ENCODE measurements at places on chromosomes 5 and 9. TPM values are rescaled to one million over a fixed set of nuclear protein-coding genes. Genes with fewer than 3 reads are reported as not detected.

The FAM200C gene
- total RNA-seq: 6.9 TPM

- peaks cover 17% of the 10 kb centered on the region for H3K4me1 ChIP-seq
- no peaks in the 10 kb centered on the region for H3K27me3 ChIP-seq
- DNase-seq: no peak
- H3K4me3 ChIP-seq: no peak overlapping the region
- H3K27ac ChIP-seq: no peak overlapping the region
These were observed 2.2 kb downstream of the ZNF366 start for GRCh38 chr5:72505016-72505415.

The SHISAL2B gene
- total RNA-seq: 3.9 TPM

DNA sequence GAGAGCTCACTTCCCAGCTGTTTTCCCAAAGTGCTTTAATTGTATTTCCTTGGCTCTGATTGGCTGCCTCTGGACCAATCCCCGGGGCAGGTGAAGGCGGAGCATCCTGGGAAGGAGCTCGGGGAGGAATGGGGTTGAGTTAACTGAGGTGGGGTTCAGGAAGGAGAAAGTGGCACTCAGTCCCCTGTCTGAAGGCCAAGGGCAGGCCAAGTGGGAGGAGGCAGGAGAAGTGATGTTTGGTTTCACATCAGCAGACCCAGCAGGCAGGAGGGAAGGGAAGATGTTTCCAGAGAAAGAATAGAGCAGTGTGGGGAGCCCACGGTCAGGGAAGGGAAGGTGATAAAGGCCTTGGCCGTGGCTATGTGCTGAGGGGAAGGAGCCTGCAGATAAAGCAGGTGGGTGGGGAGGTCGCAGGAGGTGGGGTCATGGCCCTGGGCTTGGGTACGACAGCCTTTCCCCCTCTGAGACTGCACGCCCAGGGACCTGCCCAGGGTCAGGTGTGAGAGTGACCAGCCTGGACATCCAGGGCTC, 3.1 kb downstream of the TSPAN17 start:
- H3K36me3 ChIP-seq: no peaks in the 10 kb centered on the region
- H3K27ac ChIP-seq: no peak overlapping the region
- peak; percentile 62 for DNase-seq
- H3K4me1 ChIP-seq: peaks cover 15% of the 10 kb centered on the region
- no peaks in the 10 kb centered on the region for H3K27me3 ChIP-seq

The NIPAL4 gene
- 0.27 TPM for total RNA-seq

DNA sequence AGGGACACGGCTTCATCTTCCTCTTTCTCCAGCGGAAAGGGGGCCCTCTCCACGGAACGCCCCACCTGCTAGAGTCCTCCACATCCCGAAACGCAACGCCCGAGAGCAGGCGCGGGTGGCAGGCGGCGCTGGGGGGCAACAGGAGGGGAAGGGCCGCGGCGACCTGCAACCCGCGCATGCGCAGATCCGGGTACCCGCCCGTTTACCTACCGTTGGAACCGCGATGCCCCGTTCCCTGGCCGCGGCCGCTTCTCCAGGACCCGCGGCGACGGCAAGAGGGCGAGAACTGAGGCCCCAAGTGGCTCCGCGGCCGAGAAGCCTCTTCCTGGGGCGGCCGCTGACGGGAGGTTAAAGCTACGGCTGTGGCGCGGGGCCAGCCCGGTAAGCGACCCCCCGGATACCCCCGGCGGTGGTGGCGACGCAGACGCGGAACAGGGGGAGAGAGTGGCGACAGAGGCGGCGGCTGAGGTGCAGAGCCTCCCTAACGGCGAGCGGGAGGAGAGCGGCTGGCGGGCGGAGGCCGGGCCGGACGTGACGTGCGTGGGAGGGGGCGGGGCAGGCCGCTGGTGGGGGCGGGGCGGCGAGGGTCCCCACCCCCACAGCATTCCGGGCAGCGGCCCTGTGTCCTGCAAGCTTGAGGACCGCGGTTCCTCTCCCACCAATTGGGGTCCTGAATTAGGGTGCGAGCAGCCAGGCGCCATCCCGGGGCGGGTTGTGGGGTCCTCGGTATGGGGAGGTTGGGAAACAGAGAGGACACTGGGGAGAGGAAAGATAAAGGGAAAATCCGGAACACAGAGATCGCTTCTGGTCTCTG, at the start of gene FAM13B:
Gene FAM13B, minus strand, starts transcription at position 508 of the 814 bp plus-strand sequence. CDS start 13,968 bp downstream, outside the sequence.
- H3K4me3 ChIP-seq: peak within 1 kb of the TSS; percentile 77
- H3K27ac ChIP-seq: peak within 1 kb of the TSS; percentile 99
- H3K4me1 ChIP-seq: peaks cover 23% of the 10 kb centered on the region
- H3K36me3 ChIP-seq: peaks cover 3% of the 10 kb centered on the region
- DNase-seq: peak; percentile 87

GRCh38 chr9:78038620-78039300, 7.1 kb upstream of the GNAQ start:
- H3K27ac ChIP-seq: no peak overlapping the region
- no peaks in the 10 kb centered on the region for H3K4me1 ChIP-seq
- no peak overlapping the region for H3K4me3 ChIP-seq
- DNase-seq: no peak
- H3K27me3 ChIP-seq: no peaks in the 10 kb centered on the region

DNA sequence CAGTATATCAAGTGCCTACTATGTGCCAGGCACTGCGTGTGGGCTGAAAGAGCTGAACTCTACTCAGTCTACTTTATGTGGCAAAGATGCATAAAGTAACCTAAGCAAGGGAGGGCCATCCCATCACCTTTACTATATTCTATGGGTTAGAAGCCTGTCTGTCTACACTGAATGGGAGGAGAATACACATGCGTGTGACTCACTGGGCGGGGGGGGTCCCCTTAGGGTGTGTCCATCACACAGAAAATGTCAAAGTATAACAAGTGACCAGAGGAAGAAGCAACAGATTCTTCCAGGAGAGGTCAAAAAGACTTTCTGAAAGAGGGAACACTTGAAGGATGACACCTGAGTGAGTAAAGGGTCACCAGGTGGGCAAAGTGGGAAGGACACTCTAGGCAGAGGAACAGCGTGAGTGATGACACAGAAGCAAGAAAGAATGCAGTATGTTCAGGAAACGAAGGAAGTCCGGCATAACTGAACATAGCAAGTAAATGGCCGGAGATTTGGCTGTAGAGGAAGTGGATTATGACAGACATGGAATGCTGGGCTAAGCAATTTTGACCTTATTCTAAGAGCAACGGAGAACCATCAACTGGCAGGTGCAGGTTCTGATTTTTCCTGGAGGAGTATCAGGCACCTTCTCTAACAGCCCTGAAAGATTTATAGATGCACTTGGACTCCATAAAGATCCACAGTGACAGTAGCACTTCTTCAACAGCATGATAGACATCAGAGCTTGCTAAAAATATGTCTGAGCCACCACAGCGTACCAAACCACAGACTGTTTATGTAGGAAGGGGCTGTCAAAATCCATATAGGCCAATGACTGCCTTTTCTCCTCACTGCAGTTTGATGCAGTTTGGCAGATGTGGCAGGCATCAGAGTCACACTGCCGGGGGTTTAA, 8.0 kb upstream of the WHRN start:
- no peak overlapping the region for H3K4me3 ChIP-seq
- peaks cover 12% of the 10 kb centered on the region for H3K4me1 ChIP-seq
- no peak overlapping the region for H3K27ac ChIP-seq
- H3K27me3 ChIP-seq: no peaks in the 10 kb centered on the region
- no peak for DNase-seq
- no peaks in the 10 kb centered on the region for H3K36me3 ChIP-seq

The PLCXD3 gene
- not detected for total RNA-seq

GRCh38 chr9:125743682-125744428, 3.3 kb upstream of the PBX3 start:
- H3K4me3 ChIP-seq: no peak overlapping the region
- no peak overlapping the region for H3K27ac ChIP-seq
- peaks cover 16% of the 10 kb centered on the region for H3K4me1 ChIP-seq
- H3K36me3 ChIP-seq: no peaks in the 10 kb centered on the region

DNA sequence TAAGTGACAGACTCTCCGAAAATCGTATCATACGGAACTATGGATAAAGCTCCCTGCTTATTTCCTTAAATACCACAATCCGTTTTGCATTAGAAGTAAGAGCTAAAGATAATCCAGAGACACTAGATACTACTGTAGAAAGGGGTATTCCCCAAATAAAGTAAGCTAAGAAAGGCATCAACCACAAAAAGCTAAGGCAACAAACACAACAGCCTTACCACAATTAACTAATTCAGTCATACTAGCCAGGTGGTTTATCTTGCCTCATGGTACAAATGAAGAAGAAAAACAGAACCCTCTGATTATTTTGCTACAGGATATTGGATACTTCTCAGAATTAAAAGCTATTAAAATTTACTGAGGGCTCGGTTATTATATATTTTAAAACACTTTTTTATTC, 14.1 kb downstream of the ERP44 start:
- no peak overlapping the region for H3K27ac ChIP-seq
- H3K27me3 ChIP-seq: no peaks in the 10 kb centered on the region
- no peak overlapping the region for H3K4me3 ChIP-seq
- H3K4me1 ChIP-seq: peaks cover 28% of the 10 kb centered on the region
- no peak for DNase-seq

DNA sequence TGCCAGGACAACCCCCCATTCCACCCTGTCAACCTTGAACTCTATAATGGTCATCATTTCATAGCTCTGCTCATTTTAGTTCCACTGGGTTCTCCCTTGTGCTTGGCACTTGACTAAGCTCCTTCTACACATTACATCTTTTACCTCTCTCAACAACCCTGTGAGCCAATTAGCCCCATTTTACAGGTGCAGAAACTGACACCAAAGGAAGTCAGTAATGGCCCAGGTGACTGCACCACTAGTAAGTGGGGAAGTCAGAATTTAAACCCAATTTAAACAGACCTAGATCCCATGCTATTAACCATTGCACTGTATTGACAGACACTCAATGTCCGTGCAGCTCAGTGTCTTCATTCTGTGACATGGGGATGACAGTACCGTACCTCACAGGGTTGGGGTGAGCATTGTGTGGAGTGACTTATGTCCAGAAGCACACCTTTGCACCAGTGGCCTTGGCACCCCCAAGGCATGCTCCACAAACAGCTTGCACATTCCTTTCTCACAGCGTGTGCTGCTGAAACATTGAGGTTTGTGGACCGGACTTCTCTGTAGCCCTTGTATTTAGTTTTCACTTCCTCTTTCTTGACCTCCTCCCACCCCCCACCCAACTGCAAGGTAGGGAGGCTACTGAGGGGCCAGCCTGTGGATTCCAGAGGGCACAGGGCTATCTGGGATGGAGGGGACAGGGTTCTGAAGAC, 23.1 kb downstream of the IRF1 start:
- no peak overlapping the region for H3K27ac ChIP-seq
- no peaks in the 10 kb centered on the region for H3K36me3 ChIP-seq
- no peak for DNase-seq
- peaks cover 16% of the 10 kb centered on the region for H3K4me1 ChIP-seq
- H3K4me3 ChIP-seq: no peak overlapping the region

The FOXD4 gene
- total RNA-seq: 0.31 TPM

GRCh38 chr5:1687301-1687970, 112.2 kb downstream of the MRPL36 start:
- no peak overlapping the region for H3K4me3 ChIP-seq
- DNase-seq: no peak
- no peaks in the 10 kb centered on the region for H3K36me3 ChIP-seq
- no peak overlapping the region for H3K27ac ChIP-seq
- H3K4me1 ChIP-seq: no peaks in the 10 kb centered on the region
- no peaks in the 10 kb centered on the region for H3K27me3 ChIP-seq

DNA sequence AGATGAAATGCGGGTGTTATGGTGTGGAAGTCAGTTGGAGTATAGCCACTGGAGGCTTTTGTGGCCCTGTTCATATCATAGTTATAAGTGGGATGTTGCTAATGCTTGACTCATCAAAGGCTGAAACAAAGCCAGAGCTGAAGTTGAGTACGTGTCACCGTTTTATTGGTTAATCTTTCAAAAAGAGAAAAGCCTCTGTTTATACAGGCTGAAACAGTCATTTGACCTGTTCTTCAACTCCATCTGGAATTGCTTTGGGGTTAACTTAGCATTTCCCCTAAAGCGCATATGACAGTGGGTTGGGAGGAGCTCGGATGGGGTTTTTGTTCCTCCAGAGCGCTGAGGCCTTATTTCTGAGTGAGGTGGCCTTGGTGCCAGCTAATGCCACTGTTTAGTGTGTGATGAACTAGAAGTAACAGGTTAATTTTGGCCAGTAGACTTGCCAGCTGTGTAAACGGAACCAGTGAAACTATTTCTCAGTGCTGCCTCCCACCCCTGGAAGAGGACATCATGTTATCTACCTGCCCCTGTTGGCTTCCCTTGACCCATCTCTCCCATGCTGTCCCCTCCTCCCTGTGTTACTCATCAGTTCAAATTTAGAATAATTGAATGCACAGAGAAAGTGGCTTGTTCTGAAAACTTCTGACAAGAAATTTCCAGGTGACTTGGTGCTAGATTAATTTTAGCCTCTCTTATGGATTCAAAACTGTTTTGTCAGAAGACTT, 34.2 kb downstream of the MTAP start:
- no peak for DNase-seq
- H3K4me1 ChIP-seq: no peaks in the 10 kb centered on the region
- no peak overlapping the region for H3K4me3 ChIP-seq
- peaks cover 55% of the 10 kb centered on the region for H3K36me3 ChIP-seq
- no peak overlapping the region for H3K27ac ChIP-seq
- H3K27me3 ChIP-seq: no peaks in the 10 kb centered on the region

GRCh38 chr9:107336718-107337360, 53.8 kb downstream of the RAD23B start:
- H3K4me3 ChIP-seq: no peak overlapping the region
- H3K4me1 ChIP-seq: no peaks in the 10 kb centered on the region
- DNase-seq: no peak
- peaks cover 8% of the 10 kb centered on the region for H3K36me3 ChIP-seq
- no peaks in the 10 kb centered on the region for H3K27me3 ChIP-seq

- no peaks in the 10 kb centered on the region for H3K4me1 ChIP-seq
- H3K4me3 ChIP-seq: no peak overlapping the region
- no peaks in the 10 kb centered on the region for H3K36me3 ChIP-seq
- H3K27ac ChIP-seq: no peak overlapping the region
These were observed 115.3 kb upstream of the PCSK5 start for GRCh38 chr9:75775166-75775565.

The KIF27 gene
- 3.9 TPM for total RNA-seq

- H3K4me3 ChIP-seq: no peak overlapping the region
- DNase-seq: no peak
- no peaks in the 10 kb centered on the region for H3K36me3 ChIP-seq
- no peaks in the 10 kb centered on the region for H3K4me1 ChIP-seq
These were observed 1312.7 kb upstream of the ACO1 start for GRCh38 chr9:31071606-31072286.

DNA sequence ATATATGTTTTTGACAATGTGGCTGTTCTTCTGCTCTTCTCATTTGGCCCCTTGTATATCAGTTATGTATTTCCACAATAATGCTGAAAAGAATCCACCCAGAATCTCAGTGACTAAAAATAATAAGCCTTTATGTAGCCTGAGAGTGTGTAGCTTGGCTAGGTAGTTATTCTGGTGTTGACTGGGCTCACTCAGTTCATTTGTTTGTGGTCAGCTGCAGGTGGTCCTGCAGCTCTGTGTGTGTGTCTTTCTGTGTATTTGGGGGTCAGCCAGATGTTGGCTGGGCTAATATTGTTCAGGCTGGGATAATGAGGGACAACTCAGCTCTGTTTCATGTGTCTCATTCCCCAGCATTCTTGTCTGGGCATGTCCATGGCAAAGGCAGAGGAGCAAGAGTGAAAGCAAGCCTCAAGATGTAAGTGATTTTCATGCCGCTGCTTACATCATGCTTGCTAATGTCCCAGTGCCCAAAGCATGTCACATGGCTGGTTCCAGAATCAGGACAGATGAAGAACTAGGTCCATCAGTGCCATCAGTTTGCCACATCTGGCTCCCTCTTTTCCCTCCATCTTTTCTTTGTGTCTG, 162.8 kb downstream of the KCTD16 start:
- H3K27ac ChIP-seq: no peak overlapping the region
- H3K4me3 ChIP-seq: no peak overlapping the region
- DNase-seq: no peak
- H3K27me3 ChIP-seq: no peaks in the 10 kb centered on the region

Data from GM23338 (cell line).